Stimulated activated naive CD4-positive, alpha-beta T cell (primary cell): ENCODE measurements at places on chromosomes 5 and 9.

GRCh38 chr5:61366497-61367240, 34.6 kb downstream of the ZSWIM6 start:
- DNase-seq: no peak

DNA sequence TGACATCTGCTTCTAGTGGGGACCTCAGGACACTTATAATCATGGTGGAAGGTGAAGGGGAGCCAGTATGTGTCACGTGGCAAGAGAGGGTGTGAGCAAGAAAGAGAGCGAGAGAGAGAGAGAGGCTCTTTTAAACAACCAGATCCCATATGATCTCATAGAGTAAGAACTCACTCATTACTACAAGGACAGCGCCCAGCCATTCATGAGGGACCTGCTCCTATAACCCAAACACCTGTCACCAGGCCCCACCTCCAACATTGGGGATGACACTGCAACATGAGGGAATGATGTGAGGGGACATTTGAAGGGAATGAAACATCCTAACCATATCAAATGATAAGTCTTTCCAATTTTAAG, 427.5 kb downstream of the EFNA5 start:
- no peak for DNase-seq

DNA sequence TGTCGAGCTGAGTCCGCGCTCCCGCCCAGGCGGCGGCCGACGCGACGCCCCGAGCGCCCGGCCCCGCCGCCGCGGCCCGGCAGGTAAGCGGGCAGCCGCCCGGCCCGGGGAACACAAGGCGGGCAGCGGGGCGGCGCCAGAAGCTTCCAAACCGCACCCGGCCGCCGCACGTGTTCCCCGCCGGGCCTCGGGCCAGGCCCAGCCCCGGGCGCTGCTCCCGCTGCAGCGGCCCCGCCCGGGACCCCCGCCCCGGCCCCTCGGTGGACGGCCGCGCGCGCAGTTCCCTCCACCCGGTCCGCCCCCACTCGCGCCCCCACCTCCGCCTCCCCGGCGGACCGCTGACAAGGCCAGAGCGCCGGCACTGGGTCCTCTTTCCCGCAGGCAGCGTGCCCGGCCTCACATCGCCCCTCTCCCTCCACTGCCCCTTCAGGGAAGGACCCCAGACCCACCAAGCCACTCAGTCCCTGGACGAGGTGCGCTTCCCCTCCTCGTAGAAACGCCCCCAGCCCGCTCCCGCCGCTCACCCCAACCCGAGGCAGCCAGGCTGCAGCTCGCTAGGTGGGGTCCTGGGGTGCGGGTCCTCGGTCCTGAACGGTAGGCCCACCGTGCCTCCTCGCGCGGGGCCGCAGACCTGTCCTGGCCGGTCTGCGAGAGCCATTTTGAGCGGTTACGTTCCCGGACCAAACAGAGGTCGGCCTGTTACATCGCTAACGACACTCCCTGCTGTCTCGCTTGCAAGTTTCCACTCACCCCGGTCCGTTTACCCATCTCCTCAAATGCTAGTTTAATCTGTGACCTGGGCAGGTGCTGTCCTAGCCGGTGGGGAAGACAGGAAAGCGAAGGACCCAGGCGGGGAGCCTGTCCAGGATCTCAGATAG, 475 bp downstream of the WDR5 start:
- peak; percentile 27 for DNase-seq

DNA sequence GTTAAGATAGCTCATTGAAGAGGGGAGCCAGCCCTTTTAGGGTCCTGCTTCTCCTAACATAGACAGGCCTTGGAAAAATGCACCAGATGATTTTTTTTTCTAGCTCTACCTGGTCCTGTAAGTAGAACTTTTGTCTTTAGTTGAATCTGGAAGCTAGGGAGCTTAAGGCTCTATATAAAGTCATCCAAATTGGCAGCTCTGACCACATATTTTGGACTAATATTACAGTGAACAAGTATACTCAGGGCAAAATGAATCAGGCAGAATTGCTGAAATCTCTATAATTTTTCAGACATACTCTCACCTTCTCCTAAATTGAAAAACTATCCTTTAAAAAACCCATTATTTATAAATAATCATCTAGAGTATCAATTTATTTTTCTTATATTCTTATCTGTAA, 375.6 kb downstream of the OSTF1 start:
- no peak for DNase-seq

DNA sequence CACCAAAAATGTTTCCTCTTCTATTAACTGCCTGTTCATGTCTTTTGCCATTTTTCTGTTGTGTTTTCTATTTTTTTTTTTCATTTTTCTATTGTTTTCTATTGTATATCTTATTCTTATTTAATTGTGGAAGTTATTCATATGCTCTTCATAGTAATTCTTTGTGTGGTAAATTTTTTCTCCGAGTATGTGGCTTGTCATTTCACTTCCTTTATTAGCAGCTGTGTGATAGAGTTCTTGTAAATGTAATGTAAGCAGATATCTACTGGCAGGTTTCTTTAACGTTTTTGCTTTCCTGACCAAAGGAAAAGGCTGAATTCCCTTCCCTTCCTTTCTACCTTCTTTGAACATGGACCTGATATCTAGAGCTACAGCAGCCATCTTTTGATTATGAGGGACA, 5.8 kb upstream of the PLPP1 start:
- no peak for DNase-seq
